Hematopoietic multipotent progenitor cell treated with erythropoietin and hydrocortisone succinate and interleukin-3 and kit ligand, for 15 days (in vitro differentiated cells): ENCODE measurements at places on chromosomes 7 and 10.

DNA sequence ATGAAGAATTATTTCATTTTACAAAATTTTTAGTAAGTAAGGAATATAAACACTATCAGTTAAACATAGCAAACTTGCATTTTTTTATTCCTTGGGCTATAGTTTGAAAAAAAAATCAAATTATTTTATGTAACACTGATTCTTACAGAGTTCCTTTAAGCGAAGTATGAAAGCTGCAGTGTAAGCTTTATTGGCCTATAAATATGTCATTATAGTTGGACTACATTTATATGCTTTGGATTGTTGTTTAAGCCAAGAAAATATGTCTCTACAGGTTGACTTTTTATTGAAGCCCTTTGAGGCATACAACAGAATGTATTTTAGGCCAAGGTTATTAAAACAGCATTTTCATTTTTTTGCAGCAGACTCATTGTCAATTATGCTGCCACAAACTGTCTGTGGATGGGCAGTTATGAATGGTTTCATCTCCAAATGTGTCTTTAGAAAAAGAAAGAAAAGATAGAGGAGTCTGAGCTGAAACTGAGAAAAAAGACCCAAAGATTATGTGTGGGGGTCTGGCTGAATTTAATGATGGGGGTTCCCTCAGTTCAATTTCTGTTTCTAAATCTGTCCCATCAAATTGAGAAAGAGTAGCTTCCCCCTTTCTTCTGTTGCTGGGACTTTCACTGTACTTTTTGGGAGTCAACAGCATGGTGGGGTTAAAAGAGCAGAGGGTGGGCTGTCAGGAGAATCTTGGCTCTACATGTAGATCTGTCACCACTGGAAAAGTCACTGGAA is 43.1 kb downstream of the ARID5B start:
- DNase-seq: no peak

DNA sequence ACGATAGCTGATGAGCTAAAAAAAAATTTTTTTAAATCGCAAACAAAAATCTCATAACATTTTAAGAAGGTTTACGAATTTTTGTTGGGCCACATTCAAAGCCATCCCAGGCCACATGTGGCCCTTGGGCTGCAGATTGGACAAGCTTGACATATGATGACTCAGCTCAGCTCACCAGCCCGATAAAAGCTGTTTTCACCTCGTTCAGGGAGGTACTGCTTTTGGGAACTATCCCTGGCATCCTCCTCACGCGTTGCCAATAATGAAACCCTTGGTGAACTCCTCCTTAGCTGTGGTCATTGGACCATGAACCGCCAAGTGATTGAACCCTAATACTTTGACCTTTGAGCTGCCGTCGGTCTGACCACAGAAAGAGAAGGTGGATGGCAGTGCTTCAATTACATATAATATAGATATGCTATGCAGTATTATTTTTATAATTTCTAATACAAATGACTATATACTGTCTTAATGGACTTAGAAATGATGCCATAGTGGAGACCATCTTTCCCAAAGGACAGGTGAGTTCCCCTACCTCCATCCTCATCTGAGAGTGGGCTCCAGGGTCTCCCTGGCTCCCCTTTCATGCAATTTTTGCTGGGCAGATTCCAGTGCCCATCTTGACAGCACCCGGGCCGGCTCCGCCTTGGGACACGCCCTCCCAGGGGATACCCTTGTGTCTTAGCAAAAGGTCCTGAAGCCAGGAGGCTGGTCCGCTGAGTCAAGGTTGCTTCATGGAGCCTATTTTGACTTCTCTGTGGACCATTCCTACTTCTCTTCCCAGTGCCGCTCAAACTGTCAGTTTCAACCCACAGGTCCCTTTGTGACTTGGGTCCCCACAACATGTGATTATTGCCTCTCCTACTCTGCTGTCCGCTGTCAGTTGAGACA is 707.2 kb downstream of the PARD3 start:
- DNase-seq: no peak

DNA sequence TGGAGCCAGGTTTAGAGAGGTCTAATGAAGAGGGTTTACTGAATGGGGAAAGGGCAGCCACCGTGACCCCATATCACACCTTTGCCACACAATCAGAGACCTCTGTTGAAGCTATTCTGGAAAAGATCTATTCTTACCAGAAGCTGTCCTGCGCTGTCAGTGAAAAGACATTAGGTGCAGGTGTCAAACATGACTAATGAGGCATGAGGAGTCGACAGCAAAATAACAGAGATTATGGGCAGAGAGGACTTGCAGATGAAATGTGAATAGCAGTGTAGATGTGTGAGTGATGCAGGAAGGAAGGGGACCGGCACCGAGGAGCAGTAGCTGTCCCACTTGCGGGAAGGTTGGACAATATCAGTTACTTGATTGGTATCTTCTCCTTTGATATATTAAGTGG is 627.7 kb upstream of the GALNT17 start:
- no peak for DNase-seq

- no peak for DNase-seq
Observed at GRCh38 chr7:496528-497295, 22.9 kb downstream of the PDGFA start.

DNA sequence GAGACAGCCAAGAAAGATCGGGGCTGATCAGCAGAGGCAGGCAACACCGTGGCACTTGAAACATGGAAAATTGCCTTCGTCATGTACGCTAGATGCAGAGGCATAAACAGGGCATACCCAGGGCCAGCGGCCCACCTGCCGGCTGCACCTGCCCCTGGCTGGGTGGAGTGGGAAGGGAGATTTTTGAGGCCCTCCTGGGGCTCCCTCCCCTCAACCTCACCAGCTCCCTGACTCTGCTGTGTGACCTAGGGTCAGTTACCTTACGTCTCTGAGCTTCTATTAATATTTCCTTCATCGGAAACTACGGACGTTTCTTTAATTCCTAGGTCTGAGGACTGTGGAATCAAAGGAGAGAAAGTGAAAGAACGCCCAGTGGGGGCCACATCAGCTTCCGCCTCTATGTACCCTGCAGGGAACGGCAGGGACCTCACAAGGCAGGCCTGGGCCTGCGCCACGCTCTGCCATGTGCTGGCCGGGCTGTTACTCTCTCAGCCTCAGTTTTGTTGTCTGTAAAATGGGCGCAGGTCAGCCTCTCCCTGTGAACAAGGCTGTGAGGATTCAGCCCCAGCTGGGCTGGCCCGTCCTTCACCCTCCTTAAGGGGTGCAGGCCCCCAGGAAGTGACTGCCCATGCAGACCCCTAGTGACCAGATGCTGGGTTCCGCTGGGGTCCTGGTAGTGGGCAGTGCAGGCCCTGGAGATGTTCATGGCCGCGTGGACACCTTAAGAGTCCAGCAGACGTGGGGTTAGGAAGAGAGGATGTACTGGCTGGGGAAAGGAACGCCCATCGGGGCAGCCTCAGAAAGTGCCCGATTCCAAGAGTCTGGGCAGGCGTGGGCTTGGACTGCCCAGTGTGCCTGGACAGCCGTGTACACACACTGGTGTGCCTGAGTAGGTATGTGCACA is 22.7 kb downstream of the ELFN1 start:
- DNase-seq: no peak

GRCh38 chr10:111247781-111248389 is 171.1 kb downstream of the ADRA2A start:
- no peak for DNase-seq

GRCh38 chr10:104328646-104328895 is 9.7 kb downstream of the ITPRIP start:
- DNase-seq: no peak

DNA sequence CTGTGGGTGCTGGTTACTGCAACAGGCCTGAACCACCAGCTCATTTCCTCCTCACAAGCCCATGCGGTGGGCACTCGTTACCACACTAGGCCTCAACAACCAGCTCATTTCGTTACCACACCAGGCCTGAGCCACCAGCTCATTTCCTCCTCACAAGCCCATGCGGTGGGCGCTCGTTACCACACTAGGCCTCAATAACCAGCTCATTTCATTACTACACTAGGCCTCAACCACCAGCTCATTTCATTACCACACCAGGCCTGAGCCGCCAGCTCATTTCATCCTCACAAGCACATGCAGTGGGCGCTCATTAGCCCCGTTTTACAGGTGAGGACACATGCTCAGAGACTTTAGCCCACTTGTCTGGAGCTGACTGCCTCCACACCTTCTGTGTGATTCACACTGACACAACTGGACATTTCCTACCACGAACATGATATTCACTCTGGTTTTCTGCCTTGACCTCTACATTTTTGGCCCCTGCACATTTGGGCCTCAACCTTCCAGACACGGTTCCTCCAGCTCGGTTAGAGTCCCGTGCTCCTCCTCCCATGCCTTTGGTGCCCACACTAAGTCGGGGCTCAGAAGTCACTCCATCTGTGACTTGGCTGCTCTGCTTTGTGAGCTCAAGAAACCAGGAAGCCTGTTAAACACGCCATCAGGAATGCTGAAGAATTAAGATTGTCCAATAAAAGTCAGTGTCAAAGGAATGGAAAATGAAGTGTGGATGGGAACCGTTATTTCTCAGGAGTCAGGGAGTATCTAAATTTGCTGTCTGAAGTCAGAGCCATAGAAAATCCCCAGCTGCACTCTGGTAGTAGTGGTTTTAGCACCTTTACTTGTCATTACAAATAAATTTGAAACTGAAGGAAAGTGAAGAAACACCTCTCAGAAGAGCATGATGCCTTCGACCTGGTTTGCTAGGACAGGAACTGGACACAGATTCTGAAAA is 55.8 kb upstream of the LANCL2 start:
- DNase-seq: no peak

DNA sequence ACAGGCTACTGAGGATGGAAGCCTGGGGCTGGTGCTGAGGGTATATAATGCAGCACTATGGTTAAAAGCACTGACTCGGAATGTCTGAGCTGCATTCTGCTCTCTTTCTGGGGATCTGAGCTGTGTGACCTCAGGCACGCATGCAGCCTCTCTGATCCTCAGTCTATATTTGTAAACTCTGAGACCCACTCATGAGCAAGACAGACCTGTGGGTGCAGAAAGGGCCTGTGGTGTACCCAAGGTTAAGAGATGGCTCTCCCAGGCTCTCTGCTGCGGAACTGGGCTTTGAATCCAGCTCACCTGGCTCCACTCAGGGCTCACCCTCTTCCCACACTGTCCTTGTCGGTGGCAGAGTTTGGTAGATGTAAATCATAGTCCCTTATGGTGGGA is 89.9 kb downstream of the CHST15 start:
- no peak for DNase-seq

- DNase-seq: no peak
Observed at GRCh38 chr10:20355011-20355410, 538.8 kb downstream of the PLXDC2 start.

GRCh38 chr10:43998021-43998809 is 349.5 kb upstream of the ZNF32 start:
- DNase-seq: no peak

DNA sequence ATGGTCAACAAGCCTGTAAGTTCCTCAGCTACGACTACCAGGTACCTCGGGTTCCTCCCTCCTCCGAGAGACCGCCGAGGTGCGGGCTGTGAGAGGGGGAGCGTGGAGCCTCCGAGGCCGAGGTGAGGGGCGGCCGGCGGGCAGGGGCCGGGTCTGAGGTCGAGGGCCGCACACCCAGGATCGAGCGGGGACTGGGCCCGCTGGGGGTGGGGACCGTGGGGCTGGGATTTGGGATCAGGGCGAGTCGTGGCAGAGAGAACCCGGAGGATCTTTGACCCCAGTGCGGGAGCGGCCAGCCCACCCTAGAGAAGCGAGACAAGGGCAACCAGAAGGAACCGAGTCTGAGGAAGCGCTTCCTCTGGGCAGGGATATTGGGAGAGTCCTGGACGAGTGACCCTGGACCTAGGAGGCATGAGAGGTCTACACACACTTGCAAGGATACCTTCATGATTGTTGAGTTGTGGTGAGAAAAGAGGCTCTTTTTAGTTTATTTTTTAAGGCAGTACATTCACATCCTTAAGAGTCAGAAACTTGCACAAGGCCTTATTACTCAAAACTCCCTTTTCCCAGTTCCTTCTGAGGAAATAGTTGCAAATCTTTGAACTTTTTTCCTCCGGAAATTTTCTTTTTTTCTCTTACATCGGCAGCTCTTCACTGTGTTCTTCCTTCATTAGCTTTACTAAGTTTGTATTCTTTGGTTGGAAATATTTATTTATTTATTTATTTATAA is 395 bp downstream of the ZNF487 start:
- DNase-seq: no peak

DNA sequence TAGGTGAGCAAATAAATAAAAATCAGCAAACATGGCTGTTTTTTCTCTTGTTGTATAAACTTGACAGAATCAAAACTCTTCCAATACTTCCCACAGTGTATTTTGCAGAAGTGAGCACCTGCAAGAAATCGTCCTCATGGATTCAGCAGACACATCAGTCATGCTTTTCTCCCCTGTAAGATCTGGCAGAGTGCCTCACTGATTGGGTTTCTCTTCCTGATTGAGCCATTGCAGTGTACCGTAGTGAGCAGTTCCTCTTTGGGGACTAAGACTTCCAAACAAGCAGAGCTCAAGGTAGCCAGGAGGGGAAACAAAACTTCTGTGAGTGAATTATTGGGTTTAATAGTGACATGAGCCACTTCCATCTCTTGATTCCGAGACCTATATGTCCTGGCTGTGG is 2.2 kb upstream of the CCDC3 start:
- DNase-seq: no peak

DNA sequence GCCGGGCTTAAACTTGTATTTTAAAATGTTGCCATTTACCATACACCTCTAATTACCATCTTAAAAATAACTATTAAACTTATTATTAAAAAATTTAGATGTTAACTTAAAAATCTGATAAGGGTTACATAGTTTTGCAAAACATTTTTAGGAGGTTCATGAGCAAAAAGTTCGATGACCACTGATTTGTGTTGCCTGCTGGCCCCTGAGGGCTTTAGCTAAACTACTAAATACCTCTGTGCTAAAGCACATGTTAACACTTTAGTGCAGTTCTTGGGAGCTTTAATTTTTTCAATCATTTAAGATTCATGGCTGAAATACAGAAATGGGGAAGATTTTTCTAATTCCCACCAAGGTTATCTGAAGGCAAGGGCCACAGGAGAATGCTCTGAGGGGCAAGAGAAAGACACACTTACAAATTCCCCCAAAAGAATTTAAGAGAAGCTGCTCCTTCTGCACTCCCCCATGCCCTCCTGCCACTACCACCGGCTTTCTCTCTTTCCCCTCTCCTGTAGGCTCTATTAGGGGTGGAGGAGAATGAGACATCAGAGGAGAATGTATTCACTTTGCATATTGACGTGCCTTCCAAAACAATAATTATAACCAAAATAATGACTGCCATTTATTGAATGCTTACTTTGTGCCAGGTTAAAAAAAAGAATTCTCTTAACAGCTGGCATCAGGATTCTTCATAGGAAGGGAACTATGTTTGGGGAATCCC is 106.2 kb downstream of the RTKN2 start:
- no peak for DNase-seq

GRCh38 chr7:82945480-82945879 is 217.2 kb downstream of the PCLO start:
- DNase-seq: no peak
